Neural progenitor cell (in vitro differentiated cells): ENCODE measurements at places on chromosomes 1 and 21. TPM values are rescaled to one million over a fixed set of nuclear protein-coding genes. Genes with fewer than 3 reads are reported as not detected.

GRCh38 chr1:240399381-240399780 is 212.6 kb downstream of the GREM2 start:
- DNase-seq = peak; percentile 15

DNA sequence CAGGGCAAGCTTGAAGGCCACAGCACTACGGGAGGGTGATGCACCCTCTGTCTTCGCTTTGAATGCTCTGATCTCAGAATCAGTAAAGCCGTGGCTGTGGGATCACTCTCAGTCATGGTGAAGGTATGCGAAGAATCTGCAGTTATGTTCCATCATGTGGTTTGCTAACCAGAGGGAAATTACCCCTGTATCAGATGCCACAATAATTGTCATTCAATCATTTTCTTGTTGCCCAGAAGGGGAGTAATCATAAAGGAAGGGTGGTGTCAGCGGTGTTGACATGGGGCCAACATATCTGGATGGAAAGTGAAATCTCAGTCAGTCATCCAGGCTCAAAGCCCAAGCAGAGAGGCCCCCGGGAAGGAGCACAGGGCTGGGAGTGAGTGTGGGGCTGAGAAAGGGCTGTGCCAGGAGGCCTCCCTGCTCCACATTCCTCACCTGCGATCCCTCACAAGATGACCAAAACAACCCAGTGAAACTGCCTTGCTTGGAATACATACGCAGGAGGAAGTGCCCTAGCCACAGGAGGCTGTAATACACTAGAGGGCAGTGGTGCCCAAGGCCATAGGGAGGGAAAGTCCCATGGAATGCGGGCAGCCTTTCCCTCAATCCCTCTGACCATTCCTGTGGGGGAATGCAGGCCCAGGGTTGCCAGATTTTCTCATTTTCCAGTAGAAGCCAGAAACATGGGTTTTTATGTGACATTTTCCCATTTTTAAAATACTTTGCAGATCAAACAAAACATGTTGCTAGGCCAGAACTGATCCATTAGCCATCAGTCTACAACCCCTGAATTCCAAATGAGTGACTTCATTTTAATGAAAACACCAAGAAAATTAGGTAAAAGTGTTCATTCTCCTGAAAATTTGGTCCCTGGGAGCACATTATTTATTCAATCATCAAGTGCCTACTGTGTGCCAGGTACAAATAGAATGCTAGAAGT is 95.7 kb upstream of the VANGL1 start:
- DNase-seq = peak; percentile 65

Gene CFHR5
- not detected in 2 replicates for total RNA-seq

- no peak for DNase-seq
Measured at GRCh38 chr1:45677751-45678245, 8.5 kb downstream of the GPBP1L1 start.

GRCh38 chr1:44170281-44170823 is 28.9 kb upstream of the KLF18 start:
- no peak for DNase-seq

DNA sequence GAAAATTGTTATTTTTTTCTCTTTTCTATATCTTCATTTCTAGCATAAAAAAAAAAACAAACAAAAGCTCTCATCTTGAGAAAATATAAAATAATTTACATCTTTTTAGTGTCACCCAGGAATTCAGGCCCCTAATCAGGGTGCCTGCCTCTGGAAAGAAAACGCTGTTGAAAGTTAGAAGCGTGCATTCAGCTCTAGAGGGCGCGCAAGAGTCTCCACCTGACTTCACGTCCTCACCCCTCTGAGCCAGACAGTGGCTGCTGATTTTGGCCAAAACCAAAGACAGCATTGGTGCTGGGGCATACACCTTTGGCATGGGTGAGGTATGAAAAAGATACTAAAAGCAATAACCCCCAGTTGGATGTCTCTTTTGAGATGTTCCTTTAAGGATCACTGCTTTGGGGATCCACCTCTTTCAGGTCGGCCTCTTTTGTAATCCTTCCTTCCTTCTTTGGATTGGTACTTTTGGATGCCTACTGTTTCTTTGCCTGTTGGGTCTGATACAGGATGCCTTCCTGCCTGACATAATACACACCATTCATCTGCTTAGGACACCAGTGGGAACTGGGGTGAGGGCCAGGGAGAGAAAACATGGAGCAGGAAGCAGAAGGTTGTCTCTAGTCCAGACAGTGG is 77.6 kb upstream of the CHRM3 start:
- peak; percentile 72 for DNase-seq

DNA sequence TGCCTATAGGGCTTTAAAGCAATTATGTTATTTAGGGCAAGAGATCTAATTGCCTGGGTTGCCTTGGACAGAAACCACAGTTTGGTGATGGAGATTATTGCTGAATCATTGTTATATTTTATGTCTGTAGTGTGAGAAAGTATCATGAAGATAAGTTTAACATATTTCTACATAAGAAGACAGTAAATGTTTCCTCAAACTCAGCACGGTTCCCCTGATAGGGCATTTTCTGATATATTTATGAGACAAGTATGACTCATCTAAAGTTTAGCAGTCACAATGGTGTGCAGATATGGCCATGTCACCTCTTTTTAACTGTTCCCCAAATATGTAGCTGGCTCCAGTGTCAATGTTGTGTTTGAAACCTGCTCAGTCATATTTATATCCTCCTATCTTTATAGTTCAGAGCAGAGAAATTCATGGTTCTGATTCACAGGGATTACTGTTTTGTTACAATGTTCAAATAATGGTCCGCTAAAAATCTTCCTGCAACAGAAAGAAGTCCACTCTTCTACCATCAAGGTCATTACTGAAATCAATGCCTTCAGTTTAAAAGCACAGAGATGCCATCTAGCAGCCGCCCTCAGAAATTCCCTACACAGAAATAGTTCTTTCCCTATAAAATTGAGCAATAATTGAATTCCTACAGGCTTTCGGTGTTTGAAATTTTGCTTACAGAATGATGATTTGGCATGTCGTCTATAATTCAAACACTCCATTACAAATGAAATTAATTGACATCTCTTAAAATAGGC is 3.7 kb downstream of the OLFM3 start:
- no peak for DNase-seq

GRCh38 chr1:199202331-199202730 is 563.5 kb downstream of the PTPRC start:
- no peak for DNase-seq

DNA sequence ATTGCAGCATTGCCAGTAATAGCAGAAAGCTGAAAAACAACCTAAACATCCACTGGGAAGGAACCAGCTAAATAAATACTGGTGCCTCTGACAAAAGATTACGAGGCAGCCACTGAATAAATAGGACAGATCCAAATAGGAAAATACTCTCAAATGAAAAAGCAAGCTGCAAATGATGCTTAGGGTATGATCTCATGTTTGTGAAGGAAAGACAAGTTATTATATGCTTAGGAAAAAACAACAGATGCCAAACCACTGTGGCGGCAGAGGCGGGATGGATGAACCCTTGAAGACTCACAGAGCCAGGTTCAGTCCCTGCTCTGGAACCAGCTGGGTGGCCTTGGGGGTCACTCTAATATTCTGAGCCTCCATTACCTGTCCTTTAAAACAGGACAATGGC is 41.6 kb downstream of the MATN1 start:
- no peak for DNase-seq

Gene AZIN2
- 1.3 and 5.8 TPM in 2 replicates for total RNA-seq

GRCh38 chr1:167551362-167551761 is 2.2 kb downstream of the CREG1 start:
- no peak for DNase-seq

- no peak for DNase-seq
Measured at GRCh38 chr1:51214615-51215131, 21.4 kb upstream of the RNF11 start.

DNA sequence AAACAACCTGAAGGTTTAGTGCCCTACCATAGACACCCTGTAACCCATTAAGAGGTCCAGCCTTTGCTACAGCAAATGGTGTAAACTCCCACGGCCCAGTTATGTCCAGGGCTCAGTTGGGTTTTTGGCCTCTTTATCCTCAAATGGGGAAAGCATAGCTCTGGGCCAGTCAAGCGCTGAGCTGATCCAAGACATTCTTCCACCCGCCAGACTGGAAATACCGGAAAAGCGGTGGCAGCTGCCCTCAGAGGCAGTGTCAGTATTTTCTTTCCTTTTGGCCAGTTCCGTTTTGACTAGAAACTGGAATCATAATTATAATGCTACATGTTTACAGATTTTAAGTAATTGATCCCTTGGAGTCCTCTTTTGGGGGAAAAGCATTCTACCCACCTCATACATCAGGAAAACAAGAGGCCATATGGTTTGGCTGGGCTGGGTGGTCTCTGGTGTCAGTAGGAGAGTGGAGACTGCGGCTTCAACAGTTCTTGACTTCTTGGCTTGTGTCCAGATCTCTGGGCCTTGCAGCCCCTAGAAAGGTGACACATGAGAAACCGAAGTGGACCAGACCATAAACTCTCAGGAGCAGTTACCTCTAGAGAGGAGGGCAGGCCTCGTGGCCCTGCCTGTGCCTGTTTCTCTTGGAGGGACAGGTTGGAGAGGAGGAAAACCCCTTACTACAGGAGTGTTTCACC is 30.2 kb upstream of the CLDN14 start:
- no peak for DNase-seq

DNA sequence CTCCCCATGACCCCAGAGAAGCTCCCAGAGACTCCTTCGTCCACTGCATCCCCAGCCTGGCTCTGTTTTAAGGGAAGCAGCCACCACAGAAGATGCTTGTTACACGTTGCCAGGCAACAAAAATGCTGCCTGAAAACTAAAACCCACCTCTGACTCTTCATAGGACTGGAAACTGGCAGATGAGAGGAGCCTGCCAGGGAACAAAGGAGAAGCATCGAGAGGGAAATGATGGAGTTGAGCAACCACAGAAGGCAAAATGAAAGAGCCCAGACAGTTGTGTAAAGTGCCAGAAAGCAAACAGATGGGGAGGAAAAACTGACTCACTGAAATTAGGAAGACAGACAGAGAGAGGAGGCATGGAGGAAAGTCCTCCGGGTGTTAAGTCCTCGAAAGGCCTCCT is 118.4 kb downstream of the KCNN3 start:
- no peak for DNase-seq

GRCh38 chr1:218467101-218468072 is 122.3 kb downstream of the TGFB2 start:
- no peak for DNase-seq

GRCh38 chr1:205515781-205516253 is 11.3 kb downstream of the CDK18 start:
- DNase-seq = no peak

Gene SPRR2D
- total RNA-seq = not detected in 2 replicates

DNA sequence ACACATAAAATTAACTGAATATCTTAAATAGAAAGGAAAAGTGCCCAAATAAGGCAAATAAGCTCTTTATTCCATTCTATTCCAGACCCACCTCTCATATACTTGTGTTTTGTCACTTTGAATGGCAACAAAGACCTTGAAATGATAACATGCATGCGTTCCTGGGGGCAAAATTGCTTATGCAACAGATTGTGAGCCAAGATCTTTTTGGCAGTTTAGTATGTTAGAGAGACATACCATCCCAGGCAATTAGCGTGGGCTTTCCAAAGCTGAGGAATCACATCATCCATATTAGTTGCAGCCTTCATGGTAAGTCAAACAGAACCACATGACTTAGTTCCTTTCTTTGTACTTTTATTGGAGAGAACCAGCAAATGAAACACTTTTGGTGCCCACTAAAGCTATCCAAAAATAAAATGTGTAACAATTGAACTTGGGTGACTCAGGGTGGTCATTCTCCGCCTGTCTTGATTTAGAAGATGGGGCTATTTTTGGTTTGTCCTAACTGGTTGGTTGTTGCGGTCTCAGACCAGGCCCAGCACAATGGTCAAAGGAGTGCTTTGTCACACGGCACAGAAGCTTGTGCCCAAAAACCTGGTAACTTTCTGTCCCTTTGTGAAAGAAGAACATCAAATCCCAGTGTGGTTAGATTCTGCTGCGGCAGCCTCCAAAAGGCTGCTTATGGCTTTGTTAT is 68.7 kb upstream of the ATF3 start:
- DNase-seq = no peak

GRCh38 chr1:220249522-220249921 is 22.7 kb downstream of the RAB3GAP2 start:
- DNase-seq = no peak

Gene ATF3
- 7.2 and 7.8 TPM in 2 replicates for total RNA-seq

- peak; percentile 68 for DNase-seq
Measured at GRCh38 chr21:42336054-42336453, 14.7 kb downstream of the TFF2 start.

GRCh38 chr1:147267711-147268110 is 25.2 kb downstream of the CHD1L start:
- no peak for DNase-seq

Gene S100A2
- not detected in 2 replicates for total RNA-seq

DNA sequence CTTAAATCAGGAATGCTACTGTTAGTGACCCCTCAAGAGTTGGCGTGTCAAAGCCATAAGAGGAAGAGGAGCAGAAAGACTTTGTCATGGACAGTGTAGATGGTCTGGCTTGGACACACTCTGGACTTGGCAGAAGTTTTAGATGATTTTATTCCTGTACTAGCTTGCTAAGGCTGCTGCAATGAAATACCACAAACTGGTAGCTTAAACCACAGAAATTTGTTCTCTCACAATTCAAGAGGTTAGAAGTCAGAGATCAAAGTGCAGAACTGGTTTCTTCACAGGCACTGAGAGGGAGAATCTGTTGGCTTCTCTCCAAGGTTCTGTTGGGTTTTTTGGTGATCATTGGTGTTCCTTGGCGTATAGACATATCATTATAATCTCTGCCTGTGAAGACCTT is 869.8 kb upstream of the B3GALT2 start:
- no peak for DNase-seq

DNA sequence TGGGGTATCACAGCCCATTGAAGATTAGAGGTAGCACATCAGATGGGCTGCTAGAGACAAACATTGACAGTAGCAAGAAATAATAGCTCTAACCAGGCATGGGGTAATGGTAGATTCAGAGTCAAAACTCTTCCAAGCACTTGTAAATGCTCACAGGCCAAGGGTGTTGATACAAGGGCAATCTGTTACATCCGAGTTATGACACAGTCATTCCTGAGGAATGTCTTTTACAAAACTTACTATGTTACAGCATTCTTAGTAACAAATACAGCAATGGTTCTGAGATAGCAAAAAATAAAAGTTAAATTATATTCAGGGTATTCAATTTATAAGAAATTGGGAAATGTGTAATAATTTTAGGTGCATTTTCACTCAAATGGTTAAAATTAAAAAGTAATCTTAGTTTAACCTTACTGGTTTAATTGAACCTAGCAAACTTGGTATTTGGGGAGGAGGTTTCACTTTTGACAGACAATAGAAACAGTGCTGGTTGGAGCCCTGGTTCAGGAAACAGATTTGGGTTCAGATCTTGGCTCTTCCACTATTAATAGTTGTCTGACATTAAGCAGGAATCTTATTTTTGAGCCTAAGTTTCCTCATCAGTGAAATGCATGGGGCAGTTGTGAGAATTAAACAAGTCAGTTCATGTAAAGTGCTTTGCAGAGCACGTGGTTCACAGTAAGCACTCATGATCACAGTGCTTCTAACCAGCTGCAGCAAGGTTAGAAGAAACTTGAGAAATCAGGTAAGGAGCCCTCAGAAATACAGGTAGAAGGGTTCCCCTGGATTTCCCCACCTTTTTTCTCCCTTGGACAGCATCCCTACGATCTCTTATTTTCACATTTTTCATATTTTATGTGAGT is 4.4 kb downstream of the ST3GAL3 start:
- DNase-seq = no peak
